ENCODE measurements at places on chromosomes 4 and X. TPM values are rescaled to one million over a fixed set of nuclear protein-coding genes. Genes with fewer than 3 reads are reported as not detected.

Gene GAGE13
- not detected for total RNA-seq

DNA sequence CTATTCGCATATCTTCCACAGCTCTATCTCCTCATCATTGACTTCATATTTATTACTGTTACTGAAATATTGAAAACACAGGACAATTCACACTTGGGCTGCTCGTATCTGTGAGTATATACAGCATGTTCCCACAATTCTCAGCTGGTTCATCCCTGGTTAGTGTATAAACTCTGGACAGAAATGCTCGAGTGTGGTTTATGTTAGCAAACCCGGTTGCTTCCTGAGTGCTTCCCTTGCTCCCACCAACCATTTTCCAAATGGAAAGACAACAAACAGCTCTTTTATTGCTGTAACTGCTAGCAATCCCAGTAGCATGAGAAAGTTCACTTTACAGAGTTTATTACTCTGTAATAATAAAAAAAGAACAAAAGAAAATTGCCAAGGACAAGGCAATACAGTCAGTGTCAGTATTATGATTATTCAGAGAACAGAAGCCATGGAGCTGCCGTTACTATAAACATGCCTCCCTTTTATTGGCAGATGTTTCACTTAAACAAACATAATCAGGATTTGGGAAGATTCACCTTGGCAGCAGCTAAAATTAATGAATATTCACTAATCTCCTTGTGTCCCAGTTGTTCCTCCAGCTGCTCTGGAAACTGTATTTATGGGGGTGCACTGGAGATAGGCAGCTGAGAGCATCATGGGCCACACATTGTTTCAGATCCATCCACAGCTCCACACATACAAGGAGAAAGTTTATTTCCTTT, 134.1 kb upstream of the GUCY1A1 start:
- no peak for DNase-seq

- no peak for DNase-seq
Measured at GRCh38 chrX:150119323-150119722, 181.0 kb upstream of the EOLA2 start.

DNA sequence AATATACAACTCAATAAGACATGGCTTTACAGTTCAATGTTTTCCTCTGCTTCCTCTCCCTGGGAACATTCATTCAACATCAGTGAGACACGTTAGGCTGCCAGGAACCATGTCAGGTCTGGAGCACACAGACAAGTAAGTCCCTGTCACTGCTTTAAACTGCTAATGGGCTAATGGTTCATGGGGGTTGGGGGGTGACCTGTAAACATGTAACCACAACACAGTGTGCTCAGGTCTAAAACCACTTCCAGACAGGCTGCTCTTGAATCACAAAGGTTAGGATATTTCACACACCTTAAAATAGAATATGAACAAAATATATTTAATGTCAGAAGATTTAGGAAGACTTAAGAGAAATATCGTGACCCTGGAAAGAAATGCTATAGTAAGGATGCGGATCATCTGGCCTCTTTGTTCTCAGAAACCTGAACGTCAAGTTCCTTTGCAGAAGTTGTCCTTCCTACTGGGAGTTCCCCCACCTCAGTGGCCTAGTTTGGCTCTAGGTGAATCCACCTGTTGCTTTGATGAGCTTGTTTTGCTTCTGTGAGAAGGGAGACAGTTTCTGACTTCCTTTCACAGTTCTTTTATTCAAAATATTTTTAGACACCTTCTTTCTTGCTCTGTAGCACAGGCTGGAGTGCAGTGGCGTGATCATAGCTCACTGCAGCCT, 359.9 kb downstream of the UNC5C start:
- no peak for DNase-seq

GRCh38 chr4:68896749-68897148, 54.9 kb downstream of the UGT2A3 start:
- DNase-seq = no peak

- no peak for DNase-seq
Measured at GRCh38 chr4:9920029-9920428, 101.3 kb downstream of the SLC2A9 start.

- no peak for DNase-seq
Measured at GRCh38 chr4:137635601-137636000, 103.3 kb upstream of the PCDH18 start.

GRCh38 chrX:46179748-46180147, 365.5 kb downstream of the ZNF674 start:
- DNase-seq = no peak

Gene ADRA2C
- 4.8 TPM for total RNA-seq

DNA sequence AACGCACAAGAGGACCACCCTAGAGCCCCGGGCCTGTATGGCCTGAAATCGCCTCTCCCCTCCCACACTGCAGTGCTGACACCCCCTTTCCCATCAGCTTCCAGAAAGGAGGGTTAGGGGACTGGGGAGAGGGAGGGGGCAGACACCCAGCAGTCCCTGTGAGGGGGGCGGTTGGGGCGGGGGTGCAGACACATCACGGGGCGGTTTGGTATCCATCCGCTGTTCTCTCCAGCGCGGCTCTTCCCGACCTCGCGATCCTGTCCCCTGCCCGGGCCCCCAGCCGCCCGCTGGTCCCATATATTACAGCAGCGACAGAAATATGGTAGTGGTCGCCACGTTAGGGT, 404 bp upstream of the GPRASP2 start:
- no peak for DNase-seq

Gene OTC
- 0.38 TPM for total RNA-seq

DNA sequence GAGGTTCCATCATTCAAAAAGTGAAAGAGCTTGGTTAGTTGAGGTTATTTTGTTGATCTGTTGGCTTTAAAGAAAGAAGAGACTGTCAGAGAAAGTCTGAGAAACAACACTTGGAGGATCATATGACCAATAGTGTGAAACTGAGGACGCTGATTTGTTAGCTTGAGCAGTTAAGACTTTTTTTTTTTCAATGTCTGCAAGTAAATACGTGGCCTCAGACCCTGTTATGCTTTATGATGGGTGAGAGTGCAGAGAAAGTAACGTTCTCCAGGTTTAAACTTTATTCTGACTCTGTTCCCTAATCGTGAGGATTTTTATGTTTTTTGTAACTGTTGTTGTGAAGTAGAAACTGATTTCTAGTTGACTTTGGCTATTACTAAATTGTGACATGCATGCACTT, 45.9 kb downstream of the GAB1 start:
- no peak for DNase-seq

Gene NDP
- not detected for total RNA-seq

GRCh38 chrX:150240643-150240970, 122.5 kb upstream of the MAMLD1 start:
- DNase-seq = no peak

DNA sequence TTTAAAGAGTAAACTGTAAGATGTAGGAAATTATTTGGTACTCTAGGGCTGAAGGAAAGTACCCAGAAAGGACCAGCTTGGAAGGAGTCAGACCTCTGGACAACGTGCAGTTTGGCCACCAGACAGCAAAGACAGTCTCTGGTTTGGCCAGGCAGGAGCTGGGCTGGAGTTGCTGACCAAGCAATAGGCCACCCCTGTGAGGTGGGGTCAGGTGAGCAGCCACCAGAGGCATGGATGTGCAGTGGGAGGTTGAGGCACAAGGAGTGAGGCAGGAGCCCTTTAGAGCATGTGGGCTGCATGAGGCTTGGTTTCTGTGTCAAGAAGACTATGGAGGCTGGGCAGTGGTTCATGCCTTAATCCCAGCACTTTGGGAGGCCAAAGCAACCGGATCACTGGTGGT, 17.7 kb upstream of the MRFAP1 start:
- DNase-seq = no peak

Gene TMPRSS11A
- not detected for total RNA-seq

DNA sequence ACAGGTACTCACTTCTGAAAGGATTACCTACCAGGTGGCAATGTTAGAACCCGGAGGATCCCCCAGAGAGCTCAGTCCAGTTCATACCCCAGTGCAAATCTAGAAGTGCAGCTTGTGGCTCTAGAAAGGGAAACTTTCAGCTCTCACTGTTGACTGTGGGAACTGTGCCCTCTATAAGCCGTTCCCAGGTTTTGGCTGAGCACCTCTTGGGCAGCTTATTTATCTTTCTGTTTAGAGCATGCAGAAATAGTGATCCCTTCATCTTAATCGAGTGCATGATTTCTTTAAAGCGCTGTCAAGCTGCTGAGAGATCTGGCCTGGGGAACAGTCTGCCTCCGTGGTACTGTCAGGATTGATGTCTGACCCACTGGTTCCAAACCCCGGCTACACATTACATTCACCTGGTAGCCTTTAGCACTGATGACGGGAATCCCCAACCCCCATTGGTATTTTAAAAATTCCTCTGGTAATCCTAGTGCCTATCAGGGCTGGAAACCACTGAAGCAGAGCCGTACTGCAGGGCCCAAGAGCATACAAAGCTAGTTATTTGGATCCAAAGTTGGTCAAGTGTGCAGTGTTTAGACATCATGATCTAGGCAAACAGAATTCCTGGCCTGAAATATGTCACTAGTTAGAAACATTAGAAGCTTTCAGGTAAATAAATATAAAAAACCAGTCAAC, 103.2 kb downstream of the KLHL8 start:
- no peak for DNase-seq

Gene MSANTD1
- total RNA-seq = 0.32 TPM

Gene ASB5
- total RNA-seq = 3.6 TPM

Data from heart right ventricle (tissue), 16 donors.